ENCODE measurements at places on chromosomes 7 and 10.

- no peak for DNase-seq
These were observed 115.1 kb upstream of the ANTXRL start for GRCh38 chr10:46171661-46172060.

DNA sequence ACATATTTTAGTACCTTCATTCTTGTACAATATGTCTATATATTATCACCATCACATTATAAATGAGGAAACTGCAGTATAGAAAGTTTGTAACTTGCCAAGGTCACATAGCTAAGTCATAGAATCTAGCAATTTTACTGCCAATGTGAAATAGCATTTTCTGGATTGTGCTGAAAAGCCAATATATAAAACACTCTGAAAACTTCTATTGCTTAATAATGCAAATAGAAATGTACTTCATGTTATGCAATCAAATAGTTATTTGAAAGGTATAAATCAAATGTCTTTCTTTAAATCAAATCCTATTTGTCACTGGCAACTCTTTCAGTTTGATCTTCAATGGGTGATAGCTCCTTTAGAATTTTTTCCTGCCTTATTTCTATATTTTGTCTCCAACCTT is 129.5 kb downstream of the TMEM26 start:
- DNase-seq = no peak

- DNase-seq = no peak
These were observed 39.5 kb upstream of the DMBT1 start for GRCh38 chr10:122521011-122521410.

GRCh38 chr7:129855234-129855673 is 97.5 kb downstream of the UBE2H start:
- DNase-seq = no peak

- no peak for DNase-seq
These were observed 358.1 kb downstream of the CRPPA start for GRCh38 chr7:16063221-16063620.

- no peak for DNase-seq
These were observed 99.4 kb downstream of the PARD3 start for GRCh38 chr10:34715511-34716187.
